ENCODE measurements at places on chromosomes 2 and 18. TPM values are rescaled to one million over a fixed set of nuclear protein-coding genes. Genes with fewer than 3 reads are reported as not detected.

GRCh38 chr2:169272010-169272409, 90.3 kb downstream of the LRP2 start:
- DNase-seq, result no peak

DNA sequence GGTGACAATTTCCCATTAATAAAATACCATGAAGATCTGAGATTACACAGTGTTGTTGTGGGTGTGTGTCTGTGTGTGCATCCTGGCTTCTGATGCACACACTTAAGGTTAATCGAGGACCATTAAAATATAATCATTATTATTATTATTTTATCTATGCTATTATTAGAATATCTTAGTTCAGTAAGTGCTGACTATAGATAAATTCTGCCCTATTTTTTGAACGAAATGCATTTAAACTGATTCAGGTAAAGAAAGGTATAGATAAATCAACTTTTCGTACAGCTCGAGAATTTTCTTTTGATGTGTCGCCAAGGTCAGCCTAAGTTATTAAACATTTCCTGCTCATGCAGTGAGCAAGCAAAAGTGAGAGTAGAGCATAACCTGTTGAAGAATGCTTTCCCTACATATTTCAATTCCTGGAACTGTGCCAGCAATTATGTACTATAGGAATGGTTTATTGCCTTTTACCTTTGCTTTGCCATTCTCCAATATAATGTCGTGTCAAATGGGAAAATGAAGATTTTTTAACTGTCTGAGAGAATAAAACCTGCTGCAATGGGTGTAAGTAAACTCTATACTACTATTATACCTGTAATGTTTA, 25.8 kb downstream of the KCNJ3 start:
- DNase-seq, result no peak

GRCh38 chr2:67651565-67651964, 254.4 kb downstream of the ETAA1 start:
- no peak for DNase-seq

DNA sequence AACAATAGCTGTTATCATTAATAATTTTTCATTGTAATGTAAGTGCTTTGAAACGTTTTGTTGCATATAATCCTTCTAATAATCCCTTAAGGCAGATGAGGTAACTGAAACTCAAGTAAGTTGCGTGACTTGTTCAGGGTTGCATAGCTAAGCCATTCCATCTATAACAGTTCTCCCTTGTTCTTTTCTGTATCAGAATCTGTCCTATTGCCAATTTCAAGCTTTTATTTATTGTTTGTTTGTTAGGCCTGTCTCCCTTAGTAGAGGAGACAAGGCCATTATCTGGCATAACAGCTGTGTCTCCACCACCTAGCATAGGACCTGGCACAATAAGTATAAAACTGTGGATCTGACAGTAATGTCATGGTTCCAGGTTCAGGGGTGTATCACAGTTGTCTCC, 19.4 kb downstream of the BABAM2 start:
- no peak for DNase-seq

DNA sequence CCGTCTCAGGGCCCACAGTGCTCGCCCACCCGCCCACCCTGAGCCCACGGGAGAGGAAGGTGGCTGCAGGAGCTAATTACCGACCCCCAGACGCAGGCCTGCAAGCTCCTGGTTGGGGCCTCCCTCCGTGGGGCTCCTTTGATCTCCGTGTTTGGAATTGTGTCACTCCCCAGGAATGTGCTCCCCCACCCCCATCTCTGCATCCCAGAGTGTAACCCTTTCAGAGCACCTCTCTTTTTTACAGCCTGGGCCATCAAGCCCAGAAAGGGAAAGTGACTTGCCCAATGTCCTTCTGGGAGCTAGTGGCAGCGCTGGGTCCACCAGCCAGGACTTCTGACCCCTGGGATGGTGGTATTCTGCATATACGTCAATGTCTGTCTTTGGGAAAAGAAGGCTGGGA, 335.1 kb downstream of the CYRIA start:
- DNase-seq, result no peak

DNA sequence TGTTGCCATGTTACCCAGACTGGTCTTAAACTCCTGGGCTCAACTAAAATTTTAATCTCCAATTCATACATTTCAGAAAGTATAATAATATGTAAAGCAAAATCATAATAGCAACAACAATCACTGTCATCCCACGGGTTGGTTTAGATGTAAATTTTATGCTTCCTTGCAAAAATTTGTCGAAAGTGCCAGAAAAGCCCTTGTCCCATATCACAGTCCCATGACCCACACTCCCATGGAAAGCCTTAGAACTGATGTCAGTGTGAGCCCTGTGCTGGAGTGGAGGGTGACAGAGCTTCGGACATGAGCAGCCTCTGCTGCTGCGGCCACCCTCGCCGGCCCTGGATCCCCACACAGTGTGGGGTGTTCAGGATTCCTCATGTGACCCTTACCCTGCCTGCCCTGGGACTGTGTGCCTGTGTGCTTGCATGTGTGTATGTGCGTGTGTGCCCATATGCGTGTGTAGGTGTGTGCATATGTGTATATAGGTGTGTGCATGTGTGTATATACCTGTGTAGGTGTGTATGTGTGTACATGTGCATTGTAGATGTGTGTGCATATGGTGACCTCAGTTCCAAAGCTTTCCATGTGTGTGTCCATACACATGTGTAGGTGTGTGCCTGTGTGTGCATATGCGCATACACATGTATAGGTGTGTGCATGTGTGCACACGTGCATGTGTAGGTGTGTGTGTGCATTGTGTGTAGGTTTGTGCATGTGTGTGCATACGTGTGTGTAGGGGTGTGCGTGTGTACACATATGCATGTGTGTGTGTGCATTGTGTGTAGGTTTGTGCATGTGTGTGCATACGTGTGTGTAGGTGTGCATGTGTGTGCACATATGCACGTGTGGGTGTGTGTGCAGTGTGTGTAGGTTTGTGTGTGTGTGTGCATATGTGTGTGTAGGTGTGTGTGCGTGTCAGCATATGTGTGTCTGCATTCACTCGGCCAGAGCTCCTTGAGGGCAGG, 65.1 kb downstream of the HPCAL1 start:
- DNase-seq, result no peak

- no peak for DNase-seq
Measured at GRCh38 chr2:180482696-180483095, 475.6 kb upstream of the CWC22 start.

GRCh38 chr18:13003466-13003896, 12.3 kb downstream of the CEP192 start:
- no peak for DNase-seq

- DNase-seq, result no peak
Measured at GRCh38 chr2:55898386-55899040, 25.1 kb downstream of the EFEMP1 start.

DNA sequence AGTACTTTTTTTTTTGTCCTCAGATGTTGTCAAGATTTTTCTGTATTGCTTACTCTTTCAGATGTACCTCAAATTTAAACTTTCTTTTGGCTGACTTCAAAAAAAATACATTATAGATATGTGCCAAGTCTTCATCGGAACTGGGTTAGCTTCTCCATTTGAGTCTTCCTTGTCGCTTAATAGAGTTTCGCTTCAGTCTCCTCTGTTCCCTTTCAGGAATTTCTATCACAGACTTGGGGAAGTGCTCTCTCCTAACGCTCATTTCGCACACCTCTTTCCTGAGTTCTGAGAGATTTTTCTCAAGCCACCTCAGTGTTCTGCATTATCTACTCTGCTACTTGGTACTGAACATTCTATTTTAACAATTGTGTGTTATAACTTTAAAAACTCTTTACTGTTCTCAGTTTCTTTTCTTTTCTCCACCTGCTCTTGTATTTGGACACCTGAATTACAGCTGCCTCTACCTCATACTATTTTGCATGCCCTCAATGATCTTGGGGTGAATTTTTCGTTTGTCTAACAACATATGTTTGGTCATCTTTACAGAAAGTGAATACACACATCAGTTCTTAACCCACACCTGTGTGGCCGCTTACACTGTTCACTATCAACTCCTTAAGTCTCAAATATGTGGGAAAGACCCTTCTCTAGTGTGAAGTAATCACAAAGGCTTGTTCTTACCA, 16.5 kb downstream of the PTPN2 start:
- no peak for DNase-seq

- DNase-seq, result no peak
Measured at GRCh38 chr2:81645745-81646301, 1341.3 kb upstream of the LRRTM1 start.

DNA sequence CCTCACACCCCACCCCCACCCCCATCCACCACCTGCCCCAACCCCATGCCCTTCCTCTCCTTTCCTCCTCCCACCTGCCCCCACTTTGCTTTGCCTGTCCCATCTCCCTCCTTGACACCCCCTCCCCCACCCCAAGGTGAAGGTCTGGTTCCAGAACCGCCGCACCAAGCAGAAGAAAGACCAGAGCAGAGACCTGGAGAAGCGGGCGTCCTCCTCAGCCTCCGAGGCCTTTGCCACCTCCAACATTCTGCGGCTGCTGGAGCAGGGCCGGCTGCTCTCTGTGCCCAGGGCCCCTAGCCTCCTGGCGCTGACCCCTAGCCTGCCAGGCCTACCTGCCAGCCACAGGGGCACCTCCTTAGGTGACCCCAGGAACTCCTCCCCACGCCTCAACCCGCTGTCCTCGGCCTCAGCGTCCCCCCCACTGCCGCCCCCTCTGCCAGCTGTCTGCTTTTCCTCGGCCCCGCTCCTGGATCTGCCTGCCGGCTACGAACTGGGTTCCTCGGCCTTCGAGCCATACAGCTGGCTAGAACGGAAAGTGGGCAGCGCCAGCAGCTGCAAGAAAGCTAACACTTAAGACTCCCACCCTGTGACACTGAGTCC, 3.0 kb upstream of the ATP6V1B1 start:
- no peak for DNase-seq

- DNase-seq, result no peak
Measured at GRCh38 chr2:120809151-120809550, 73.5 kb downstream of the GLI2 start.

IL36A gene
- total RNA-seq, result not detected

DLGAP1 gene
- total RNA-seq, result 0.05 TPM

IL36RN gene
- not detected for total RNA-seq

HOXD12 gene
- not detected for total RNA-seq

DTNA gene
- 167 TPM for total RNA-seq

Measured in left ventricle myocardium inferior (tissue), 1 donor.